Sigmoid colon (tissue), 7 donors: ENCODE measurements at places on chromosomes 11 and 22. TPM values are rescaled to one million over a fixed set of nuclear protein-coding genes. Genes with fewer than 3 reads are reported as not detected.

CCDC73 gene
- not detected for total RNA-seq

SYNGR1 gene
- 29.4 TPM for total RNA-seq

OR51B2 gene
- total RNA-seq: not detected

TMEM121B gene
- 0.54 TPM for total RNA-seq

VEGFB gene
- total RNA-seq: 96.0 TPM

PRODH gene
- 4.8 TPM for total RNA-seq

DEUP1 gene
- not detected for total RNA-seq

ABCC8 gene
- total RNA-seq: 1.8 TPM

TMEM126A gene
- total RNA-seq: 33.7 TPM

ZP1 gene
- not detected for total RNA-seq

CDCA5 gene
- total RNA-seq: 7.5 TPM

NLRP10 gene
- not detected for total RNA-seq

DNA sequence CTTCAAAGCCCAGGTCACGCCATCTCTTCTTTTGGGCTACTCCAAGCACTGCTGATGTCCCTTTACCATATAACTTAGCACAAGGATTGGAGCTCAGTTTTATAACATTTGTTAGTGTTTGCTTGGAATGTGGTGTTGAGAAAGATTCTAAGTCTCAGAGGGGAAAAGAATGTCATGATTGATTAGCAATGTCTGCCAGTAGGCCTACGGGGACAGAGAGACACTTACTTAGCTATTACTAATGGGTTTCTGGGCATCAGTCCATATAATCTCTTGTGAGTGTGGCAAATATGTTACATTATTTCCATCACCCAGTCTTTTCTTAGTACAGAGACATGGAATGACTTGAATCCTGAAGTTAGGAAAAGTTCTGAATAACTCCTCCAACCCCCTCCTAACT, 75.4 kb upstream of the FSHB start:
- no peak for DNase-seq

GRCh38 chr11:36775130-36775529, 177.1 kb upstream of the RAG2 start:
- DNase-seq: no peak

DNA sequence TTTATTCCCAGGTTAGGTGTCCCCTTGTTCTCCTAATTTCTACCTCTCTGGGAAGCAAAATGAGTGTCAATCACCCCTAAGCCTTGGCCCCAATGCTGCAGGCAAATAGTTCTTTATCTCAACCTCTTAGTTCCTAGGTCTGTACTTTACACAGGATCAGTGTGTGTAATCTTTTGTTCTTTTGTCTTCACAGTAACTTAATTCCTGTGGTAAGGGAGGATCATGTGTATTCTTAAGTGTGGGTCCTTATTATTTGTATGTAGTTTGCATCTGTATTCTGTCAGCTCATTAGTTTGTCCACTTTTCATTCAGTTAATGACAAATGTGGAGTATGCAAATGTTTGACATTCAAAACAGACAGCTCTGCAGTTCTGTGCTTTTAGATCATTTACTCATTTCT, 166.7 kb downstream of the FAT3 start:
- no peak for DNase-seq

- peak; percentile 89 for DNase-seq
These were observed 17.2 kb downstream of the CBX7 start for GRCh38 chr22:39135092-39135896.

- peak; percentile 87 for DNase-seq
These were observed 36.5 kb downstream of the GRIK4 start for GRCh38 chr11:120547811-120548681.

DNA sequence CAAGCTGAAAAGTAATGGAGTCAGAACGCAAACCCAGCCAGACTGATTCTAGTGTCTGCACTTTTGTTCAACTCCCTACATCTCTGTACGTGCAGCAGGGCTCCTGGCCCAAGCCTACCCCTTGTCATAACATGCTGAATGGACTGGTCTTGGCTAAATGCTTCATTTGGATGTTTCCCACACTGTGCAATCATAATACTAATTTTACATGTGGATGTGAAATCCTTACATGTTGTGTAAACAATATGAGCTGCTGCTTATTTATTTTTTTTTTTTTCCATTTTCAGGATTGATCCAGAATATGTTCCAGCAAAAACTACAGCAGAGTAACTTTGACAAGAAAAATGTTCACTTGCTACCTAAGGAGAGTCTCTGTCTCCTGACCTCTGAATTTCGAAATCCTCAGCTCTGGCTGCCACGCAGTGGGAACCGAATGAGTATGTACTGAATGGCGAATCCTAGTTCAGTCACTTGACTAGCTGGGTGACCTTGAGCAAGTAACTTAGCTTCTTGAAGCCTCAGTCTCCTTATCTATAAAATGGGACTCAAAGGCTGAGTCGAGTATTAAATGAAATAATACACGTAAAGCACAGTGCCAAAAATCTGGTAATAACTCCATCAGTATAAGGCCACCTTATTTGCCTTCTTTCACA, 133.4 kb downstream of the EHF start:
- no peak for DNase-seq

DNA sequence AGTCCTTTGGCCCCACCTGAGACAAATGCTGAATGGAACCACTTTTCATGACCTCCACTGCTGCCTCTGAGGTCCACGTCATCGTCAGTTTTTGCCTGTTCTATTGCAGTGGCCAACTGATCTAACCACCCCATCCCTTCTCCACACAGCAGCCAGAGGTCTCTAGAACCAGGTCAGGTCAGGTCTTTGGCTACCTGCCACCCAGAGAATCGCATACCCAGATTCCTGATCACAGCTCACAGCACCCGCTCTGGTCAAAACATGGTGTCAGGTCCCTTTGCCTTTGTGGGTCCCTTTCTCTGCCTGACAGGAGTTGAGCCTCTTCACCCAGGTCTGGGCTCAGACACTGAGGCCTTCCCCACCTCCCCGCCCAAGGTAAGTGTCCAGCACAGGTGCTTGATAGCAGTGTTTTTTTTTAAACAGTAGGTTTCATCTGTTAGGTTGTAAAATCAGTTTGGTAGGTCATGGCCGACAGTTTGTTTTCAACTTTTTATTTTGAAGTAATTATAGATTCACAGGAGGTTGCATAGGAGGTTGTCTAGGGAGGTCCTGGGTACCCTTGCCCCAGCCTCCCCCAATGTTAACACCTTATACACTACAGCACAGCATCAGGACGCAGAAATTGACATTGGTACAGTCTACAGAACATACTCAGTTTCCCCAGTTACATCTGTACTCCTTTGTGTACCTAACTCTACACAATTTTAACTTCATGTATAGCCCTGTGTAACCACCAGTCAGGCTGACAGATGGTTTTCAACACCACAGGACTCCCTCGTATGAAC, 6.9 kb downstream of the C22orf39 start:
- DNase-seq: no peak

GRCh38 chr22:32600147-32600546, 125.5 kb downstream of the FBXO7 start:
- DNase-seq: no peak

DNA sequence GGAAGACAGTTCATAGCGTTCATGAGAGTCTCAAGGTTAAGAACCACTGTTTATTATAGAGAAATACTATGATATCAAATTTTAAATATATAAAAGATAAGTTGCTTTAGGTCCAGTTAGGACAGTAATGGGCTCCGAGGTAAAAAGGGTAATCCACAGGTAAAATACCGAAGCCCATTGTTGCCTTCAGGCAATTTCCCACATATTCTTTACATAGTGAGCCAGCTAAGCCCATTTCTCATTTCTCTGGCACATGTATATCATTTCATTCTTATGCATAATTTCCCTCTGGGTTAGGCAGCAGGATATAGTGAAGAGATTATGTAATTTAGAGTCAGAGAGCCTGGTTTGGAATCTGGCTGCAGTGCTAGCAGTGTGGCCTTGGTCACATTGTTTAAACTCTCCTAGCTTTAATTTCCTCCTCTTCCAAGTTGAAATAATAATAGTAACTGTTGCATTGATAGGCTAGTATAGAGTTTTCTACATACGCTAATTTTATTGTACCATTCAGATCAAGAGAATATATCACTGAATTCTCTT, 7.6 kb upstream of the POU2AF1 start:
- DNase-seq: no peak

GRCh38 chr11:85276332-85276731, 350.8 kb downstream of the DLG2 start:
- DNase-seq: no peak

GRCh38 chr11:118929501-118930093, 3.9 kb upstream of the BCL9L start:
- peak; percentile 97 for DNase-seq

DNA sequence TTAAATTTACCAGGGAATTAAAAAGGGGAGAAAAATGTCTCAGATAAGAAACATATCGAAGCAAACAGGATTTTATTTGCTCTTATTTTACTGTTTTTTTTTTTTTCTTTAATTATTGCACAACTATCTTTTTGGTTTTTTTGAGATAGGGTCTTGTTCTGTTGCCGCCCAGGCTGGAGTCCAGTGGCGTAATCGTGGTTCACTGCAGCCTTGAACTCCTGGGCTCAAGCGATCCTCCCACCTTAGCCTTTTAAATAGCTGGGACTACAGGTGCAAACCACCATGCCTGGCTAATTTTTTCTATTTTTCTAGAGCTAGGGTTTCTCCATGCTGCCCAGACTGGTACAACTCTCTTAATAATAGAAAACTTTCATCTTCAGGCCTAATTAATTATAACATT, 32.5 kb downstream of the DRG1 start:
- DNase-seq: no peak

- peak; percentile 91 for DNase-seq
These were observed at the start of gene TBCEL for GRCh38 chr11:121023848-121024751. TSS of gene TBCEL (plus strand) at chr11:121024102. CDS start at chr11:121045691, 21,589 bp downstream.

DNA sequence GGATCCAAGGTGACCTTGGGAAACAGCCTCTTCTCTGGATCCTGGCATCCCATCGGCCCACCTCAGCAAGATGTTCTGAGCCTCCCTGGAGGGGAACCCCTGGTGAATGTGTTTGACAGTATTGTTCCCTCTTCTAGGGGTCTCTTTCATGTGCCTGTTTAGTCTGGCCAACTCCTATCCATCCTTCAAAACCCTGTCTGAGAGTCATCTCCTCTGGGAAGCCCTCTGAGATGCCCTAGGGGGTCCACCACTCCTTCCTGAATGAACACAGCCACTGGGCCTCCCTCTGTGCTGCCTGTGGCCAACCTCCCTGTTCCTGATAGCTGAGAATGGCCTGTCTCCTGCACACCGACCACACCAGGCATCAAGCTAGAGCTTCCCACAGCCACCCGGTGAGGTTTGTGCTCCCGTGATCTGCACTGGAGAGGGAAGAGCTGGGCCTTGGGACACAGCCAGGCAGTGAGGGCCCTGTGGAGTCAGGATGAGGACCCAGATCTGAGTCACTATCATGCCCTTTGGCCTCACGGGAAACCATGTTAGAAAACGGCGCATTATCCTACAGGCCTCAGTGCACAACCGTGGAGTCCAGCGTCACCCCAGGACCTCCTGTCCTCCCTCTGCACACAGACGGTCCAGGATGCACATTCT, 8.8 kb downstream of the WNT7B start:
- DNase-seq: no peak

DNA sequence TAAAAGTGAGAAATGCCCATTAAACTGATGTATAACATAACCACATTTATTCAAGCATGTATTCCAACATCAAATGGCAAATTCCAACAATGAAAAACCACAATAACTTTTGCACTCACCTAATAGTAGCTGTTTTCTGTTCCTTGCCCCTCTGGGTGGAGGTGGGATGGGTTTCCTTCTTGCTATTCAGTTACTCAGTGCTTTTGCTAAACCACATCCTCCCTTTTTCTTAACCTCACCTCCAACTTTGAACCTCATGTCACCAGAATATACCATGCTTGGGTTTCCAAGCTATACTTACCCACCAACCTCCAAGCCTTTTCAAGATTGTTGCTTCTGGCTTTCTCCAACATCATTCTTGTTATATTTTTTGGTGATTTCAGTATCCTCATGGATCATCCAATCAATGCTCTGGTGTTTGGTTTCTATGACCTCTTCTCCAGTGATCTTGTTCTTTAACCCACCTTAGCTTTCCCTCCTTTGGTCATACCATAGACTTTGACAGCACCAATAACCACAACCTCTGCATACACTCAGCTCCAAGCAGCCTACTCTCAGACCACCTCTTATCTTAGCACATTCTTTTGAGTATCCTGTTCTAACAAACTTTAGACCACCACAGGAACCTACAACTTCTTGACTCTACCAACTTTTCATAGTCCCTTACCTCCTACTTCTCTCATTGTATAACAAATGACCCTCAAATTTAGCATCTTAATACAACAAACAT, 3.2 kb upstream of the CCDC15 start:
- no peak for DNase-seq

GRCh38 chr22:28604966-28605761, 74.5 kb downstream of the TTC28 start:
- DNase-seq: no peak

GRCh38 chr11:111466615-111467014, 45.6 kb downstream of the BTG4 start:
- no peak for DNase-seq

- DNase-seq: no peak
These were observed 7.7 kb downstream of the LINC01488 start for GRCh38 chr11:69489031-69489745.
